ENCODE measurements at places on chromosomes 6 and 20. TPM values are rescaled to one million over a fixed set of nuclear protein-coding genes. Genes with fewer than 3 reads are reported as not detected.

Gene CLVS2
- total RNA-seq: not detected

Gene TRIM31
- total RNA-seq: not detected

Gene PSORS1C2
- total RNA-seq: not detected

Gene ADGRG6
- total RNA-seq: 10.2 TPM

- DNase-seq: no peak
Measured at GRCh38 chr6:2594868-2595267, 155.9 kb downstream of the MYLK4 start.

DNA sequence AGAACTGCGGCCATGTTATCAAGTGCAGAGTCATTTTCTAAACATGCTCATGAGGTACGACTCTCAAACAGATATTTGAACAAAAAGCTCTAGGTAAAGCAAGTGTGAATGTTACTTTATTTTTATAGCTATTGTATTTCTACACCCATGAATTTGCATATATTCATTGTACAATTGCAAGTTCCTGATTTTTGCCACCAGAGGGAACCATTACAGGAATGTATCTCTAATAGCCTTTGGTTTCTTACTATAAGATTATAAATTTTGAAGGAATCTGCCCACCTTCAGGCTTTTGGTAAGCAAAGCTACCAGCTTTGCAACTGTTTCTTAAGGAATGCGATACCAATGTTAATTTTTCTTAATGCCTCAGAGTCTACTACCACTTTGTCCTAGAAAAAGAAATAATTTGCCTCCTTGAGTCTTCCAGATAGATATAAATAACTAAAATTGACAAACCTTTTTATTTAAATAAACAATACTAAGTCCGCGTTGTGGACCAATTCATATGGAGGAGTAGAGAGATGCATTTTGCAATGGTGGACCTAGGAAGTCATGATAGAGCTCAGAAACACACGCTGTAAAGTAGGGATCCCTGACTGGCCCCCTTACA is 125.4 kb upstream of the SAMD5 start:
- no peak for DNase-seq

- DNase-seq: no peak
Measured at GRCh38 chr20:63934271-63935068, 21.7 kb downstream of the UCKL1 start.

- no peak for DNase-seq
Measured at GRCh38 chr6:113377362-113377942, 479.7 kb upstream of the MARCKS start.

GRCh38 chr20:63021356-63022321 is 14.9 kb upstream of the BHLHE23 start:
- peak; percentile 50 for DNase-seq
